Fibroblast of the aortic adventitia (primary cell): ENCODE measurements at places on chromosomes 4 and X. TPM values are rescaled to one million over a fixed set of nuclear protein-coding genes. Genes with fewer than 3 reads are reported as not detected.

CLCN4 gene
- 6.7 and 15.1 TPM in 2 replicates for total RNA-seq

CT47B1 gene
- total RNA-seq, result not detected in 2 replicates

SH2D1A gene
- not detected in 2 replicates for total RNA-seq

IRF2 gene
- total RNA-seq, result 16.8 and 35.2 TPM in 2 replicates

TMPRSS11A gene
- under 0.01 TPM in 1 of 2 replicates, not detected in the other for total RNA-seq

ADH4 gene
- not detected in 2 replicates for total RNA-seq

ARHGAP10 gene
- 32.1 and 45.0 TPM in 2 replicates for total RNA-seq
